ENCODE measurements at places on chromosomes 7 and 10. TPM values are rescaled to one million over a fixed set of nuclear protein-coding genes. Genes with fewer than 3 reads are reported as not detected.

ABCB1 gene
- 19.0 TPM for total RNA-seq

SDK1 gene
- total RNA-seq, result 0.06 TPM

SH2D4B gene
- 0.32 TPM for total RNA-seq

TFEC gene
- 0.05 TPM for total RNA-seq

THSD7A gene
- total RNA-seq, result 0.02 TPM

TRIL gene
- not detected for total RNA-seq

CYP2E1 gene
- total RNA-seq, result 1.4 TPM

PHKG1 gene
- 3.0 TPM for total RNA-seq
